Stimulated activated CD4-positive, alpha-beta T cell treated with anti-CD3 and anti-CD28 coated beads, Interleukin-2, amount 100 ng/mL, for 24 hours (primary cell): ENCODE measurements at places on chromosomes 7 and 10.

DNA sequence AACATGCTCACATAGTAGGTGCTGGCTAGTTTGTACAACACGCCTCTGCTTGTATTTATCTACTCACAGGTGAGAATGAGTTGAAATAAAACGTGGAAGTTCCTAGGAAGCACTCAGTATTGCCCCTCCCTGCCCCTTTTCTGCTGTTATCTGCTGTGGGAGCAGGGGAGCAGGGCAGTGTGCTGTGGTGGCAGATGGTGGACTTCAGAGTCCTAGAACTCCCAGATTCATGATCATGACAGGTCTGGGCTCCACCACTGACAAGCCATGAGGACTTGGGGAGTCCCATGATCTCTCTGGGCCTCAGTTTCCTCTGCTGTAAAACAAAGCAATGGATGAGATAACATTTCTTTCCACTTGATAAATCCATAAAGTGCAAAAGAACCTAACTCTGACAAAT lies 11.6 kb upstream of the PRKCQ start:
- DNase-seq = no peak

DNA sequence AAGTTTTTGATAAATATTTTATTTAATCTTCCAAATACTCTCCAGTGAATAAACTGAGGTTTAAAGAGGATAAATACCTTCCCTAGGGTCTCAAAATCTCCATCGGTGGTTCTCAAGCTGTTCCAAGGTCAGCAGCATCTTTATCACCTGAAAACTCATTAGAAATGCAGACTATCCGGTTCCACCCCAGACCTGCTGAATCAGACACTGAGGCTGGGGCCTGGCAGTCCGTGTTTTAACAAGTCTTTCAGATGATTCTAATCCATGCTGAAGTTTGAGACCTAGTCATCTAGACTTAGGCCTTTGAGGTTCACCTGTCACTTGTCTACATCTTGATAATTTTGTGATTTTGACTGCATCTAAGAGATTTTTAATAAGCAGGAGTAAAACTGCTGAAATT lies 37.5 kb downstream of the PLEKHA8 start:
- no peak for DNase-seq

DNA sequence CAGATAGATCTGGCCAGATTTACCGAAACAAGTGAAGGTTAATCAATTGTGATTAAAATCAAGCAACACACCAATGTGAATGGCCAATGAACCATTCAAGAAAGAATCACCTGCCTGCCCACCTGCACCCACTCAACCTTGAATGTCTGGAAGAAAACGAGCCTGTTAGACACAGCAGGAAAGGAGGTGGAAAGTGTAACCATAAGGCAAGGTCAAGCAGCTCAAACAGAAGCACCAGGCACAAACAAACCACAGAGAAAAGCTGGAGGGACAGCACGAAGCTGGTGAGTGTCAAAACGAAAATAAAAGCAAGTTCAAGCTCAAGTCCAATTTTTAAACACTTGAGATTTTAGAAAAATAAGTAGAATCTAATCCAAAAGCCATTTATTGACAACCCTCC lies 64.9 kb downstream of the STEAP1B start:
- DNase-seq = no peak

- no peak for DNase-seq
Measured at GRCh38 chr10:112984756-112985155, 34.7 kb downstream of the TCF7L2 start.

GRCh38 chr7:105910172-105910571 lies 33.8 kb upstream of the ATXN7L1 start:
- no peak for DNase-seq

GRCh38 chr7:70790215-70791073 lies 341.5 kb upstream of the GALNT17 start:
- DNase-seq = no peak

- DNase-seq = no peak
Measured at GRCh38 chr7:80107278-80107677, 27.4 kb upstream of the GNAI1 start.

DNA sequence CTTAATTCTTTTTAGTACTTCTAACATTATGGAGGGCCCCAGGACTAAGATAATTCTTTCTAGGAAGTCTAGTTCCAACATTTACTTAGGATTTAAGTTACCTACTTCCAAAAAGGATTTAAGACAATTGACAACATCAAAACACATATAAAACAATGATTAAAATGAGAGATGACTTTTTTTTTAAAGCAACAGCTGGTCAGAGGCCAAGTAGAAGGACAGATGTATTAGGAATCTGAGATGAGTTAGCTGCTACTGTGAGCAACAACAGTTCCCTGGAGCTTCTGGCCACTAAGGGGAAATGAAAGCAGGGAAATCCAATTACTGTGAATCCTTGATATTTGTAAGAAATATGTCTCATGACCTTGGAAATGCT lies 222.3 kb downstream of the PHTF2 start:
- DNase-seq = no peak

DNA sequence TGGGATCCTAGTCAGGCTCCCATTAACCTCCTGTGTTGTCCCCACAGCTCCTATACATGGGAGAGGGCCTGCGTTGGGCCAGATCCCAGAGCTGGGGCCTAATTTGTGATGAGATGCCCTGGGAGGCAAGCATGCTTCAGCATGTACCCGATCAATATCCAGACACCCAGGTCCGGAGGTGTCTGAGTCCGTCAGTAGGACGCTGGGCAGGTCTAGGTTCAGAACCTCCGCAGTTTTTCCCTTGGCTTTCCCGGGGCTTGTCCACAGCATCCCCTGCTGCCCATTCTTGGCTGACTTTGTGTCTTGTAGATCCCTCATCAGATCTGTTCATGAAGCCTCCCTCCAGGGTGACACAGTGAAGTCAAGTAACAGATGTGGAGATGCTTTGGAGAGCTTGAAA lies 32.7 kb upstream of the RBAK start:
- DNase-seq = no peak

DNA sequence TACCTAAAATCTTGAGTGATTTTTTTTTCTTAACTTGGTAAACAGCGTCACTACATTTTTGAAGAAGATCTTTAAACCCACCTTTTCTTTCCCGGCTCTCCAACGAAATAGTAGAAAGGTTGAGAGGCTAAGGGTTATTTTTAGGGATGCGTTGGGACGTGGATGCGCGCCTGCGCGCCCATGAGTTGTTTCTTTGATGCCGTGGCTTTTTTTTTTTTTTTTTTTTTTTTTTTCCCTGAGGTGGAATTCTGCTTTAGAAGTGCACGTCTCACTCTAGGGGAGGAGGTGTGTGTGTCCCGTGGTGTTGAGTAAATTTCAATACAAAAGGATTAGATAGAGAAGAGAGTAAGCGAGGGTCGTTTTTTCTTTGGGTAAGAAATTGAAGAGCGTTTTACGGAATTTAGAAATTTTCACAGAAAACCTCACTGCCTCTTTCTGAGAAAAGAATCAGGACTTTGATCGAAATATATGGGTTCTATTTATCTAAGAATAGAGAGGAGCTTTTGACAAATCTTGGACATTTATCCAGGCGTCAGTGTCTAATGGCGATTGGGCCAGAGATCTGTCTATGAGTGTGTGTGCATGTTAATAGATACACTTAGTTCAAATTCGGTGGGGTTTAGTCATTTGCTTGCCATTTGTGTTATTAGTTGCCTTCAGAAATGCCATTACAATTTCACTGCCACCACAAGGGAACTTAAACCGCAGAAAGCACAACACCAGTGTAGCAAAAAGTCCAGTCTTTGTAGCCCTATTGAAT lies 1.2 kb upstream of the SP8 start:
- no peak for DNase-seq
